ENCODE measurements at places on chromosomes 3 and 15.

GRCh38 chr3:107946700-107947099, 144.1 kb downstream of the CD47 start:
- DNase-seq, result no peak

GRCh38 chr3:60435941-60436650, 815.2 kb downstream of the FHIT start:
- DNase-seq, result no peak

- no peak for DNase-seq
These were observed 133.7 kb upstream of the ALCAM start for GRCh38 chr3:105233010-105233409.

DNA sequence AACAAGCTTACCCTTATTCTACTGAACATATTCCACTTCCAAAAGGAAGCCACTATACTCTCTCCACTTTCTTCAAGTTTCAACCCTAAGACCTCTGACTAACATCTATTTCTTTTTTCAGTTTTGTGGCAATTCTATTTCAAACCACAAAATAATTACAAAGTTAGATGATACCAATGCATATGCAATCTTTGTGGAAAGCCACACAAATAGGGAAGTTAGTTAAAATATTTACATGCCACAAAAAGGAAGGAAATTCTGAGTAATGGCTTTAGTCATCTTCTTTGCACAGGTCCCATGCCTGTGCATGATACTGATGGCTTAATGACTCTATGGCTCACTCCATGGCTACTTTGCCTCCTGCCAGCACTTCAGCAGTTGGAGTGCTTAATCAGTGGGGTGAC, 57.0 kb upstream of the MCTP2 start:
- DNase-seq, result no peak

Measured in skeletal muscle cell (primary cell).